Activated T-cell treated with anti-CD3 and anti-CD28 coated beads, Interleukin-2, amount 50 U/mL, for 24 hours (primary cell): ENCODE measurements at places on chromosomes 2 and 18.

DNA sequence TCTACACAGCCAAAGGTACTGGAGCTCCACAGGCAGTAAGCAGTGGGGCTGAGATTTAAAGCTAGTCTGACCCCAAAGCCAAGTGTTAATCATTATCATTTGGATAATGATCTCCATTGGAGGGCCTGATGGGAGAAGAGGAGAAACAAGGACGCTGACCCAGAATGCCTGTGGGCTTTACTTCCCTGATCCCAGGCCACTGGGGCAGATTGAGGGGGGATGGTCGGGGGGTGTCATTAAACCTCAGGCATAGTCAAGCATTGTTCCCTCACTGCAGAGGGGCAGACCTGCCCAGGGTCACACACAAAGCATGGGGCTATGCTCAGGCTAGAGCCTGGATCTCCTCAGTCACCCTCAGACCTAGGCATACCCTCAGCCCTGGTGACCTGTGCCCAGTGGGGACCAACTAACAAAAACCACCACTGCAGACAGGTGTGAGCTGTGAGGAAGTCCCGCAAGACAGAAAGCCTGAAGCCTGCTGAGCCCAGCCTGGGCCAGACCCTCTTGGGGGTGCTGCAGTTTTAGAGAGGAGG lies 53.4 kb downstream of the SDC1 start:
- no peak for DNase-seq

DNA sequence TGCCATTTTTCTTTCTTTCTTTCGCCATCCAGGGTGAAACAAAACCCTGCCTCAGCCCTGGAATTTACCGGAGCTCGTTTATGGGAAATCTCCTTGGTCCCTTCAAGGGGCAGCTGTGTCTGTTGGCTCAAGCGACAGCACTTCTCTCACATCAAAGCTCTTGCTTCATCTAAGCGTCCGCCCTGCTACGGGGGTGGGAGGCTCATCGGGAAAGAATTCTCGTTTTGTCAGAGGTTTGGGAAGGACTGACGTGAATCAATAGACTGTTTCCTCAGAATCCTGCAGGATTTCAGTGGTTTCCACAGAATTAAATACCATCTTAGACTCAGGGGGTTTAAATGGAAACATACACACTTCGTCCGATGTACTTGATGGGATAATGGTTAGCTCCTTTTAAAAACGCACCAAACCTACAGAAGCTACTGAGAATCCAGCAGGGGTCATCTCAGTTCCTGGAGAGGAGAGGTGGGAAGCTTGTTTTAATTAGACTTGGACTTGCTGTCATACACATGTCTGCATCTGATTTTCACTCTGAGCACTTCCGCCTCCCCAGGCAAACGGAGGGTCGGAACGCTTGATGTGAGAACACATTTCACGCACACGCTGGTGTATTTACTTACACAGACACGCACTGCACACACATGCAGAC lies 91.6 kb downstream of the ASB1 start:
- DNase-seq = no peak

DNA sequence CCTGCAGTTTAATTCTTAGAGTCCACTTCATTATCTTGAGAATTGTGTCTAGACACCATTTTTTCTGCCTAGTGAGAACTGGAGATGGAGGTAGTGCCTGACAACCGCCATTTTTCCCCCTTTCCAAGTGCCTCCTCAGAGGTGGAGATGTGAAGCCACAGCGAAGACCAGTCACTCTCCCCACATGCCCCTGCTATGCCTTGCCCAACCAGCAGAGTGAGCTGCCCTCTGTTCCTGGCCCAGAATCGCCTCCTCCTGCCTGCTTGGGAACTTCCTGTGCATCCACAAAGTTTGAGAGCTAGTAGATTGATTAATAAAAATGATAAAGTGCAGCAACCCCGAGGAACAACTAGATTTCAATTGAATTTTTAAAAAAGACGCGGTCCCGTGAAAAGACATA lies 123.3 kb downstream of the CLIP4 start:
- no peak for DNase-seq

GRCh38 chr18:7958081-7958896 lies 391.2 kb downstream of the PTPRM start:
- no peak for DNase-seq

DNA sequence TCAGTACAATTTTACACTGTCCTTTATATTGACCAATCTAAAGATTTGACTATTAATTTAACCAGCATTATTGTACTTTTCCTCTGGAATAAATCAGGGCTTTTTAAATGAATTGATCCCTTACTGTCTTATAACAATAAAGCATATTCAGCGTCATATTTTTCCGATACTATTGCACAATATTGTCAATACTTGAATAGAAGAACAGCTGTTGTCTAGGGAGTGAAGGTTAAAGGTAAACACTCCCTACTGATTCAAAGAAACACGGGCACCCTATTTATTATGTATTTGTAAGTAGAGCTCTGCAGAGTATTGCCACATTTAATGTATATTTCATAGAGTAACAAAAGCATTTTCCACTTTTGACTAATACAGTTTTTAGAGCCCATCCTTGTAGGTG lies 134.4 kb downstream of the CAMKMT start:
- DNase-seq = no peak

DNA sequence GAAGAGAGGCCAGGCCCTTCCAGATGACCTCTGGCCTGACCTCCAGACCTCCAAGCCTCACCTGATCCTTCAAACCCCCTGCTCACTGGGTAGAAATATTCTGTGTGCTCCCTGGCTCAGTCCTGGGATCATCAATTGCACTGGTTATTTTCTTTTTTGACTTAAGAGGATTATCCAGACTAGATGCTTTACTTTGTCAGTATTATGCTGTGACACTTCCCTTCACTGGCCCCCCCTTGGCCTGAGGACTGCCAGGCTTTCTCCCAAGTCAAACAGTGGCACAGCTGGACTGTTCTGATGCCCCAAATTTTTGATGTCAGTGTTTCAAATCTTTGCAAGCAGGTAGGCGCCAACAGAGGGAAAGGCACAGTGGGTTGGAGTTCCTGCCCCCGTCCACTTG lies 156.3 kb upstream of the SKOR2 start:
- DNase-seq = no peak

DNA sequence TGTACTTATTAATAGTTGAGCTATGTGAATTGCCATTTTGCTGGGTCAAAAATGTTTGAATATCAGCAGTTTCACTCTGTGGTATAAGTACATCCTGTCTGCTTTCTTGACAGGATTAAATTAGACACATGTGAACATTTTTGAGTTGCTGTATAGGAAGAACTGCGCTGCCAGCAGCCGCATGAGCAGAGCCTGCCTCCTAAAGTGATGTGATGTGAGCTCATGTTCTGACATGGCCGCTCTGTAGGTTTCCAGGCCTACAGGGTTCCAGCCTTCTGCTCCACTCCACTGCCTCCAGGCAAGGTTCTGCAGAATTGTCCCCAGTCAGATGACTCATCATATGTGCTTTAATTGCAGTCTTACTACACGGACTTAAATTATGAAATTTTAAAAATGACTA lies 119.7 kb upstream of the NFATC1 start:
- DNase-seq = no peak

DNA sequence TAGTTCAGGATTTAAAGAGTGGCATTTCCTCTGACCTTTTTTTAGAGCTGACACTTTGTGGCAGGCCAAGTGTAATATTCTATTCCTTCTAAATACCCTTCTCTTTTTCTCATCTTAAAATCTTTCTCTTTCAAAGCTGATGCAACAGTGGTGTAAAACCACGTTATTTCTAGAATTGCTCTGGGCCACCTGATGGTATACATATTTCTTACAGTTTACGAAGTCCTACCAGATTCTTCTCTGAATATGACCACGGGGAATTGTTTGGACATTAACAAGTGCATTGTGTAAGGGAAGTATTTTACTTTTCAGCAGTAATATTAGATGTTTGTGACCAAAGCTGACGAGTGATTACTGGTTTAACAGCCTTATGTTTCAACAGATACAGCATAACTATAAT lies 109.9 kb downstream of the PTPRM start:
- no peak for DNase-seq

DNA sequence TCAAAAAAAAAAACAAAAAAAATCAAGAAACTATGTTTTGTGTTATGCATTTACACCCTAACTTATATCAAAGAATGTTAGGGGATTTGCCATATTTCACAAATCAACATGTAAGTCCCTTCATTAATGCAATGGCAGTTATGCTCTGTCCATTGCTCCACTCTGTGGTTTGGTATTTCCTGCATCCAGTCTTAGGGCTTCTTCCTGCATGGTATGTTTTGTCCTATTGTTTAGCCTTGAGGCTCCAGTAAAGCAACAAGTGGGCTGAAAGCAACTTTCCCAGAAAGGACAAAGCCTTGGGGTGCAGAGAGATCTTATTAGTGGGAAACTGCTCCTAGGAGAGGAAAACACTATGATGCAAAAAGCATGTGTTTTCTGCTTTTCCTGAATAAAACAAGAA lies 474.1 kb downstream of the IRS1 start:
- no peak for DNase-seq

- DNase-seq = no peak
Measured at GRCh38 chr2:182543741-182544525, 117.1 kb upstream of the PDE1A start.

GRCh38 chr18:65498605-65499004 lies 252.2 kb upstream of the CDH7 start:
- no peak for DNase-seq
